ENCODE measurements at places on chromosomes 6 and 20.

- DNase-seq = no peak
These were observed 34.2 kb downstream of the RBM38 start for GRCh38 chr20:57425150-57426013.

DNA sequence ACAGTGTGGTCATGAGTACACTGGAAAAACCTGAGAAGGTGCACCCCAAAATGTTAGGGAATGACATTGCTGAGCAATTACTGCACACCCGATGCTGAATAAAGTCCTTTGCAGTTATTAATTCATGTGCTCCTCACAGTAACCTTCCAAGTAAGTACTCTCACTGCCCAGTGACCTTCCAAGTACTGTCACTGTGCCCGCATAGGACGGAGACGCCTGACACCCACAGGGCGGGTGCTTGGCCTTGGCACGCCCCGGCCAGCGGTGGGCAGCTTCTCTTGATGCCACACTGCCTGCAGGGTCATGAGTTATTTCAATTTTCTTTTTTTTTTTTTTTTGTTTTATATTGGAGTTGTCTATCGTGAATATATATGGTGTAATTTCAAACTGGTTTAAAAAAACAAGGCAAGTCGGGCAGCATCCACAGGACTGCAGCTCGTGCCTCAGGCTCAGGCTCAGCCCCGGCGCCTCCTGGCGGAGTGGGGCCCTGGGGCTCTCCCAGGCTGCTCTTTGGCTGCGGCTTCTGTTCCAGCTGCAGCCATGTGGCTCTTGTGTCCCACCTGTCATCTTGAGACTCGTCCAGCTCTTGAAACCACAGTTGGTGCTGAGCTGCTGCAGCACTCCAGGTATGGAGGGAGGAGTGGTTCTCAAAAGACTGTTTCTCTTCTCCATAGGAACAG, 27.0 kb downstream of the PNLDC1 start:
- no peak for DNase-seq

- peak; percentile 77 for DNase-seq
These were observed 37.7 kb downstream of the KCNQ2 start for GRCh38 chr20:63434599-63435378.

GRCh38 chr6:70764706-70765105, 97.0 kb downstream of the SMAP1 start:
- DNase-seq = no peak

- DNase-seq = no peak
These were observed 116.2 kb downstream of the TNFAIP3 start for GRCh38 chr6:137983269-137983668.

GRCh38 chr20:22515264-22515663, 69.1 kb downstream of the FOXA2 start:
- DNase-seq = no peak

- DNase-seq = peak; percentile 60
These were observed 5.5 kb upstream of the PRELID3B start for GRCh38 chr20:59047938-59048680.

GRCh38 chr20:17655865-17656479, 26.1 kb downstream of the RRBP1 start:
- peak; percentile 34 for DNase-seq

- peak; percentile 48 for DNase-seq
These were observed 114.1 kb downstream of the CD83 start for GRCh38 chr6:14231501-14232280.

DNA sequence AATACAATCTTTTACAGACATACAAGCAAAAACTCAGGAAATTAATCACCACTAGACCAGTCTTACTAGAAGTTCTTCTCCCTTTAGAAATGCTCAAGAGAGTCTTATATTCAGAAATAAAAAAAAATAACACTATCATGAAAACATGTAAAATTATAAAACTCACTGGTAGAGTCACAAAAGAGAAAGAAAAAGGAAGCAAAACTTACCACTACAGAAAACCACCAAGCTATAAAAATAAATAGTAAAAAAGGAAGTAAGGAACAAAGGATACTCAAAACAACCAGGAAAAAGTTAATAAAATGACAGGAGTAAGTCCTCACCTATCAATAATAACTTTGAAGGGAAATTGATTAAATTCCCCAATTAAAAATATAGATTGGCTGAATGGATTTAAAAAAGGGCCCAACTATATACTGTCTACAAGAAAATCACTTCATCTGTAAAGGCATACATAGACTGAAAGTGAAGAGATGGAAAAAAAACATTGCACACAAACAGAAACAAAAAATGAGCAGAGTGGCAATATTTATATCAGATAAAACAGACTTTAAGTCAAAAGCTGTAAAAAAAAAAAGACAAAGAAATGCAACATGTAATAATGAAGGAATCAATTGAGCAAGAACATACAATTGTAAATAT, 489.5 kb downstream of the KIF16B start:
- no peak for DNase-seq

GRCh38 chr20:61805781-61806180, 259.9 kb downstream of the TAF4 start:
- no peak for DNase-seq

GRCh38 chr6:3489027-3489757, 32.3 kb upstream of the SLC22A23 start:
- peak; percentile 31 for DNase-seq

DNA sequence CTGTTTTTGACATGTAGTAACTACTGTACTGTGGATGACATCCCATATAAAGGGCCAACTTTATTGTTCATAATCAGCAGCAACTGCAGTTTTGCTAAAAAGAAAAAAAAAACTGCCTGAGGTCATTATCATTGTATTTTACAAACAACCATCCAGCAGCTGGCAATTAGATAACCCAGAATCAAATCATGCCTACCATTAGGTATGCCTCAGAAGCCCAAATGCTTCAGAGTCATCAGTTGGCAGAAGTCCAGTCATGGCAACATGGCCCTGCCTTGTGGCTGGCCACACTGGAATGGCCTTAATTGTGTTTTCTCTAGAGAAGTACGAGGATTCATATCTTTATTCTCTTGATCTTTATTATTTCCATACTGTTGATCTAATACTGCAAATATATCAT, 462.4 kb upstream of the NRSN1 start:
- DNase-seq = no peak

GRCh38 chr6:108120311-108120710, 45.5 kb upstream of the NR2E1 start:
- DNase-seq = no peak

GRCh38 chr20:18678549-18679419, 90.9 kb downstream of the DTD1 start:
- no peak for DNase-seq

DNA sequence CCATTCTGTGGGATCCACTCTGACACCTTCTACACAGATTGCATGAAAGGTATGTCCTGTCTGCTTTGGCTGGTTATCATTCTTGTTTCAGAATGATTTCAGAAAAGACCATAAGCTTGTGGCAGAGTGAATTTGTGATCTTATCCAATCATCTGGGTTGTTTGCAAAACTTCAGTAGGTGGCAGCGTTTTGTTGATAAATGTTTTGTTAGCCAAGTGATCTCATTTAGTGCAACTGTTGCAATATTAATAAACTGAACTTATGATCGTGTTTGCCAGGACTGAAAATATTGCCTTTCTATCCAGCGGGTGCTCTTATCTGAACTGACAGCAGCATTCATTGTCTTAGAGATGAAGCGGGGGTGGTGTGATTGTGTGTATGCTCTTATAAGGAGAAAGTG, 613.2 kb upstream of the NOX3 start:
- no peak for DNase-seq

GRCh38 chr6:116385921-116386320, 15.2 kb downstream of the DSE start:
- DNase-seq = peak; percentile 57

DNA sequence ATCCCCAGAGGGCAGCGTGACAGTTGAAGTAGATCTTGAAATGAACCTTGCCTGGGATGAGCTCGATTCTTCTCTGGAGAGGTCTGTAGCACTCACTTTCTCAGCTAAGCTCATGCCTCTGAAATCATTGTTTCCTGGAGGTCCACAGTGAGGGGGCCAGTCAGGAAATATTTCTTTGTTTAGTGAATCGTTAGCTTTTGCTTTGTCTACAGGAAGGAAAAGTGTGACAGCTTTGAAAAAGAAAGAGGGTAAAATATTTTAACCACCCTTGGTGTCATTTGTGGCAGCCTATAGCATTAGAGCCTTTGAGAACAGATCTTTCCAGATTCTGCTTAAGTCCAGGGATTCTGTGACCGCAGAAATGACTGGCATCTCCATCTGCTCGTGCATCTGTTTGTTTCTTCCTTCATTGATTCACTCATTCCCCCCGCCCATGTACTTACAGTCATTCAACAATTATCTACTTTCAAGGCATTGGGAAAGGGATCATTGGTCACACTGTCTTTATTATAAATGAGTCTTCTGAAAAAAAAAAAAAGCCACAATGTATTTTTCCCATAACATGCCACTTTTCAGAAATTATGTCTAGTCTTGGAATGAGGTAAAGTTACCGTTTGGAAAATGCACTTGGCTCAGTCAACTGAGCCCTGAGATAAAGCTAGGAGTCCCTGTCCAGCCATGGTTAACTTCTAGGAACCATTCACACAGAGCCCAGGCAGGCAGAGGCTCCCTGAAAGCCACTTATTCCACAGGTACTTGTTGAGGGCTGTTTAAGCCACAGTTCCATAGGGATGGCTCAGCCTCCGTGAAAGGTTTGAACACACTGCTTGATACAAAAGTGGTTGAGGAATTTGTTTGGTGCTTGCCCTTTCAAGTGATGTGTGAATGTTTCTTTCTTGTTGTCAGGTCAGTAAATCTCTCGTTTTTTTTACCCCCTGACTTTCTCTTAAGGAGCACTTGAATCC, 86.0 kb downstream of the TIAM2 start:
- DNase-seq = no peak

DNA sequence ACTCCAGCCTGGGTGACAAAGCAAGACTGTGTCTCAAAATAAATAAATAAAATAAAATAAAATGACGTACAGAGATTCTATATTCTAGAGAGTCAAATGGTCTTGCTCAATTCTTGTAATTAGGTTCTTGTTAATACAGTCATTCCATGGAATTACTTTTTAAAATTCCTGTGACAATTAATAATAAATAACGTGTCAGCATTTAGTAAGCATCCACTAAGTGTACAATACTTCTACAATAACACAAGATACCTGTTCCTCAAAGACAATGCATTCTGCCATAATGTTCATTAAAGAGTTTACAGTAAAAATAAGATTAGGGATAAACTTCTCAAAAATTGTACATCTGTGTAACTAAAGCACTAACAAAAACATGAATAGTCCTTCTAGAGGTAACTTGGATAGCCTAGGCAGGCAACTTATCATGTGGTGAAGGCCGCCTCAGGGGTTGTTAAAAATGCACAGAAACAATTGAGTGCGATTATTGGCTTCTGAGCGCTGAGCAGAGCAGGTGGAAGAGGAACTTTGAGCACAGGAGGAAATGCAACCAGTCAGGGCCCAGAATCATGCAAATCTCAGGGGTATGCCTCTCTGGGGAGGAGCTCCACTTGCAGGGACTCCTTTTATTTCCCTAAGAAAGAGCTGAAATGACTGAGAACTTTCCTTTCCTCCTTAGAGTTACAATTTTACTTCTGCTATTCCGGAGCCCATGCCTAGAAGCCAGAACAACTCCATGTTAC, 37.1 kb downstream of the QRSL1 start:
- no peak for DNase-seq

DNA sequence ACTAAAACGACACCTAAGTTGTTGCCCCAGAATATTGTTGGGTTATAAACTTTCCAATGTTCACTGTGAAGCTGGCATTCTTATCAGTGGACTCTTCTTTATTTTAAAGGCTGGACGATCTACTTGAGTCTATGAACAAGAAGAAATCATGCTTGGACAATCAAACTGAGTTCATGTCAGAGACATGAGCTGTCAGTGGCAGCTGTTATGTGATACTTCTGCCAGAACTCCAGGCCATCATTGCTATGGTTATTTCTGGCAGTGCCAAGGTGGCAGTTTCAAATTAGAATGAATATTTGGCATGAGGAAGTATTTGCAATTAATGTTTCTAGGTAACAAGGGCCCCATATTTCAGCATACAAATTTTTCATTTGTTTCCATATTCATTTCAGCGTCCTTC, 417.3 kb downstream of the LMBRD1 start:
- DNase-seq = no peak

DNA sequence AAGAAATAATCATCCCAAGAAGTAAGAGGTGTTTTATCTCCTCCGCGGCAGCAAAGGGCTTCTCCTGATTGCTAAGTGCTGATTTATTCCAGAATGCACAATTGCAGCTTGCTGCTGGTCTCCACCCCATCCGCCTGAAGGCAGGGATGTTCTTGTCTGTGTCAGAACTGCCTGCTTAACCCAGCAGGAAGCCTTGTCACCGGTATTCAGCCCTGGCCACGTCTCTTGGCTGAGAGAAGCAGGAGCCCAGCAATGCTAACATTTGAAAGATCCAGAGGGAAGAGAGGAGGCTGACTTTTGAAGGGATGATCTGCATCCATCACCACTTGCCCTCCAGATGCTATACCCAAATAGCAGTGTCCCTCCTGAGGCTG, 4.2 kb downstream of the SCML4 start:
- peak; percentile 56 for DNase-seq

All from EL (cell line).